ENCODE measurements at places on chromosomes 7 and 10.

DNA sequence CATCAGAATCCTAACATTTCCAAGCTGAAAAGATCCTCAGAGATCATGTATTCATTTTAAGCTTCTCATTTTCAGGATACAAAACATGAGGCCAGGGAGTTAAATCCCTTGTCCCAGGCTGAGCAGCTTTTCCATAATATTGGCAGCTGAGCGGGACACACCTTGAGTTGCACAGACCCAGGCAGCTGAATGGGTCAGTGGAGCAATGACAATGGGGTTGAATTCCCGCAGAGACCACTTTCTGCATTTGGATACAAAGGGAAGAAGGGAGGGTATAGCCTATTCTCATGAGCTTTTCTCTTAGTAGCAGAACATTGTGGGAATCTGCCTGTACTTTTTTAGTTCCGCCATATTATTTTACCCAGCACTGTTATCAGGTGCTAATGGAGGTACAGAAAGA, 49.5 kb downstream of the PRR15 start:
- no peak overlapping the region for H3K27ac ChIP-seq

DNA sequence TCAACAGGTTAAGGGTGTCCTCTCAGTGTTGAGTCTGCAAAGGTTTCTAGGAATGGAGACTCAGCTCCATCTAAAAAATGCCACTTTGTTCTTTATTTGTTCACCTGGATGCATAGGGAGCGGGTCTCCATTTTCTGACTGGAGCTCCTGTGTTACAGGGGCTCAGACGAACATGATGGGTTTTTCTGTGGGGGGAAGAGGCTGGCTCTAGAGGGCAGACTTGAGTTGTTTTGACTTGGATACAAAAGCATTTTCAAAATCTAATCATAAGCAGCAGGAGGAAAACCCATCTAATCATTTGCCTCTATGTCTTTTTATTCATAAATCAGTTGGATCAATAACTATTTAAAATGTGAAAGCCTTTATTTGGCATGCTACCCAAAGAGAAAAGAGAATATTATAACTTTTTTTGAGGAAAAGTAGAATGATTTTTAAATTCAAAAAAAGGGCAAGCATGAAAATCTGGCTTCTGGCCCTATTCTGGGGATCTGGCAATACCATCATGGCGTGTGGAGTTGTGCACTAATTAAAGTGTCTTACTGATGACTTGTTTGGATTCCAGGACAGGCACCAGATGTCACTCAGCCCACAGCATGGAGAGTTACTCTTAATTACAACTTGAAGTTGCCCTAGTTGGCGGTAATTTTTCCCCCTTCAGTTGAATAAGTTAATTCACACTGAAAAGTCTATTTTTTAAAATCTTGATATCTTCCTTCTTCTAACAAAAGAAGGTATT, 594.9 kb downstream of the REEP3 start:
- no peaks in the 10 kb centered on the region for H3K4me1 ChIP-seq
- H3K4me3 ChIP-seq, result no peak overlapping the region
- DNase-seq, result no peak
- no peaks in the 10 kb centered on the region for H3K27me3 ChIP-seq
- no peak overlapping the region for H3K27ac ChIP-seq
- no peaks in the 10 kb centered on the region for H3K36me3 ChIP-seq

DNA sequence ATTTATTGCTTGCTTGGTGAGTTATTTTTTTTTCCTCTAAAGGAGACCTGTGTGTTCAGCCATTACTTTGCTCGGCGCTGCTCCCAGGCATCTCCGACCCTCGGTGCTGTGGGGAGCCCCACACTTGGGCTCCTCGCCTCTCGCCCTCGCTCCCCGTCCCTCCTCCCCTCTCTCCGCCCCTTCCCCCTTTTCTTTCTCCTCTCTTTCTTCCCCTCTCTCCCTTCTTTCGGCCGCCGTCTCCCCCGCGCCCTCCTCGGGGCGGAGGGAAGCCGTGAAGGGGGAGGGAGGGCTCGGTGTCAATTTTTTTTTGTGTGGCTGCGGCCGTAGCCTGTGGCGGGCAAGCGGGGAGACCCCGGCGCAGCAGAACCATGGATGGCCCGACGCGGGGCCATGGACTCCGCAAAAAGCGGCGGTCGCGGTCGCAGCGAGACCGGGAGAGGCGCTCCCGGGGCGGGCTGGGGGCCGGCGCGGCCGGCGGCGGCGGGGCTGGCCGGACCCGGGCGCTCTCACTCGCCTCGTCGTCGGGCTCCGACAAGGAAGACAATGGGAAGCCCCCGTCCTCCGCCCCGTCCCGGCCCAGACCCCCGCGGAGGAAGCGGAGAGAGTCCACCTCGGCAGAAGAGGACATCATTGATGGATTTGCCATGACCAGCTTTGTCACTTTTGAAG, 1.1 kb downstream of the AUTS2 start:
- H3K4me1 ChIP-seq, result peaks cover 7% of the 10 kb centered on the region
- peak overlapping the region; percentile 79 for H3K4me3 ChIP-seq
- no peaks in the 10 kb centered on the region for H3K27me3 ChIP-seq
- peak overlapping the region; percentile 59 for H3K27ac ChIP-seq

GRCh38 chr7:123535517-123535916, 1.1 kb upstream of the IQUB start:
- no peak for DNase-seq
- H3K27me3 ChIP-seq, result no peaks in the 10 kb centered on the region
- no peak overlapping the region for H3K27ac ChIP-seq
- H3K4me3 ChIP-seq, result peak overlapping the region; percentile 71
- H3K4me1 ChIP-seq, result peaks cover 9% of the 10 kb centered on the region

DNA sequence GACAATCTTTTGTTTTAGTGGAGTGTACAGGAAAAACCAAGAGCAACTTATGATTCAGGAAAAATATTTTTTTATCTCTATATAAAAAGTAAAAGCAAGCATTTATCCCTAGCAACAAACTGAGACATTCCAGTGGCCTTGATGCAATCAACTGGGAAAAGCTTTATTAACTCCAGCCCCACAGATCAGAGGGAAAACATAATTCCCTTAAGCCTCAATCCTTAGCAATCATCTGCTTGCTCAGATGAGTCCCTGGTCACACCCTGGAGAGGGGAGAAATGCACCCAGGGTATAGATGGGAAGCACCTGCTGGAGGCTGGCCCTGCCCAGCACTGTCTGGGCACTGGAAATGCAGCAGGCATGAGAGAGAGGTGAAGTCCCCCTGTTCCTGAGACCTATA, 636.6 kb downstream of the TNS3 start:
- no peaks in the 10 kb centered on the region for H3K36me3 ChIP-seq
- H3K4me3 ChIP-seq, result no peak overlapping the region

- DNase-seq, result no peak
- H3K4me3 ChIP-seq, result no peak overlapping the region
- H3K27ac ChIP-seq, result no peak overlapping the region
- H3K4me1 ChIP-seq, result no peaks in the 10 kb centered on the region
- no peaks in the 10 kb centered on the region for H3K27me3 ChIP-seq
Measured at GRCh38 chr10:27248215-27248614, 7.6 kb upstream of the ACBD5 start.

DNA sequence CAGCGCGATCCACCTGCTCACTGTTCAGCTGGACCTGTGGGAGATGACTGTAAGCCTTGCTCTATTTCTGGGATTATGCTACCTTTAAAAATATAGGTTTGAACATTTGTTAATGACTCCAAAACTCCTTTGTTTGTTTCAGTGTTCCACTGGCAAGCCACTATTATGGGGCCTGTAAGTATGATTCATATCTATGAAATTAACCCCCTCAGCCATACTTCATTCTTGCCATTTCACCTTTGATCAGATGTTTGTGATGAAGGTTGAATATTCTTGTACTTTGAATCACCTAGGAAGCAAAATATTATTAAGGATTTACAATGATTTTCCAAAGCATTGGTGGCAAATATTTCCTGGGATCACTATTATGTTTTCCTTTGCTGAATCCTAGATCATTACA, 23.9 kb upstream of the TFAM start:
- no peak overlapping the region for H3K4me3 ChIP-seq
- H3K27ac ChIP-seq, result no peak overlapping the region
- H3K4me1 ChIP-seq, result no peaks in the 10 kb centered on the region
- H3K27me3 ChIP-seq, result no peaks in the 10 kb centered on the region
- H3K36me3 ChIP-seq, result 0 out of 2 replicates have a peak, but pooled peaks cover 4% of the 10 kb centered on the region

GRCh38 chr10:101241840-101242707, 12.8 kb upstream of the LBX1 start:
- H3K4me3 ChIP-seq, result no peak overlapping the region
- no peak for DNase-seq
- H3K4me1 ChIP-seq, result peaks cover 27% of the 10 kb centered on the region
- H3K27me3 ChIP-seq, result no peaks in the 10 kb centered on the region
- H3K27ac ChIP-seq, result no peak overlapping the region

GRCh38 chr7:148701414-148701813, 2.7 kb downstream of the CUL1 start:
- H3K27ac ChIP-seq, result peak overlapping the region; percentile 86
- H3K4me3 ChIP-seq, result no peak overlapping the region
- DNase-seq, result no peak
- H3K27me3 ChIP-seq, result no peaks in the 10 kb centered on the region

GRCh38 chr10:6217611-6218010, 14.9 kb downstream of the PFKFB3 start:
- H3K4me3 ChIP-seq, result no peak overlapping the region
- no peaks in the 10 kb centered on the region for H3K27me3 ChIP-seq
- DNase-seq, result no peak
- peaks cover 13% of the 10 kb centered on the region for H3K4me1 ChIP-seq

- no peaks in the 10 kb centered on the region for H3K4me1 ChIP-seq
- H3K27ac ChIP-seq, result no peak overlapping the region
- H3K4me3 ChIP-seq, result no peak overlapping the region
- no peaks in the 10 kb centered on the region for H3K36me3 ChIP-seq
- no peak for DNase-seq
- H3K27me3 ChIP-seq, result no peaks in the 10 kb centered on the region
Measured at GRCh38 chr10:51394039-51394438, 305.4 kb downstream of the CSTF2T start.

DNA sequence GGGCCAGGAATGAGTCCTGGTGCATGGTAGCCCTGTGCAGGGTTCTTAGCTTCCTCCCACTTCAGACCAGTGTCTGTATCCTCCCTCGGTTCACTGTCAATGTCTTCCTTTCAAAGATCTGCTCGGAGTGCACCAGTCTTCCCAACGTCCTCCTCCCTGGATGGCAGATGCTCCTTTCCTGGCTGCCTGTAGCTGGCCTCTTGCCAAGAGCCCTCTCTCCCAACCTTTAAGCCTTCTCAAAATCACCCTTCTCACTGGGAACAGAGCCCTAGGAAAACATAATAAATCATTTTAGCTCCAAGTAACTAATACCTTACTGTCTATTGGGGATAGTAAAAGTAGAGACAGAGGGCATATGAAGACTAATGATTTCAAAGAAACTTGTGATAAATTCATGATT, 490.6 kb downstream of the CCSER2 start:
- H3K4me1 ChIP-seq, result no peaks in the 10 kb centered on the region
- H3K36me3 ChIP-seq, result no peaks in the 10 kb centered on the region
- no peaks in the 10 kb centered on the region for H3K27me3 ChIP-seq

- DNase-seq, result no peak
- no peaks in the 10 kb centered on the region for H3K36me3 ChIP-seq
- no peaks in the 10 kb centered on the region for H3K4me1 ChIP-seq
- H3K27ac ChIP-seq, result no peak overlapping the region
- no peak overlapping the region for H3K4me3 ChIP-seq
Measured at GRCh38 chr7:70808876-70809275, 323.1 kb upstream of the GALNT17 start.

DNA sequence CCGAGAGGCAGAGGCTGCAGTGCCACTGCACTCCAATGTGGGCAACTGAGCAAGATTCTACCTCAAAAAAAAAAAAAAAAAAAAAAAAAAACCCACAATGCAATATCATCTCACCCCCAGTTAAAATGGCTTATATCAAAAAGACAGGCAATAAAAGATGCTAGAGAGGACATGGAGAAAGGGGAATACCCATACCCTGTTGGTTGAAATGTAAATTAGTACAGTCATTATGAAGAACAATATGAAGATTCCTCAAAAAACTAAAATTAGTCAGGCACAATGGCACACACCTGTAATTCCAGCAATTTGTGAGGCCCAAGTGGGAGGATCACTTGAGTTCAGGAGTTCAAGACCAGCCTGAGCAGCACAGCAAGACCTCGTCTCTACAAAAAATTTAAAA, 25.7 kb downstream of the ABI1 start:
- H3K4me3 ChIP-seq, result no peak overlapping the region
- H3K36me3 ChIP-seq, result no peaks in the 10 kb centered on the region
- no peak for DNase-seq
- H3K27ac ChIP-seq, result no peak overlapping the region

GRCh38 chr10:91341686-91342085, 68.5 kb upstream of the HECTD2 start:
- no peak overlapping the region for H3K4me3 ChIP-seq
- no peaks in the 10 kb centered on the region for H3K36me3 ChIP-seq
- no peaks in the 10 kb centered on the region for H3K27me3 ChIP-seq
- peaks cover 41% of the 10 kb centered on the region for H3K4me1 ChIP-seq

GRCh38 chr10:80196270-80196949, 8.9 kb downstream of the ANXA11 start:
- H3K36me3 ChIP-seq, result no peaks in the 10 kb centered on the region
- peak overlapping the region; percentile 27 for H3K27ac ChIP-seq
- H3K27me3 ChIP-seq, result no peaks in the 10 kb centered on the region
- no peak overlapping the region for H3K4me3 ChIP-seq
- peak; percentile 72 for DNase-seq

GRCh38 chr7:149377386-149377785, 83.5 kb downstream of the ZNF777 start:
- no peak for DNase-seq
- no peak overlapping the region for H3K4me3 ChIP-seq
- no peaks in the 10 kb centered on the region for H3K36me3 ChIP-seq
- no peaks in the 10 kb centered on the region for H3K4me1 ChIP-seq

DNA sequence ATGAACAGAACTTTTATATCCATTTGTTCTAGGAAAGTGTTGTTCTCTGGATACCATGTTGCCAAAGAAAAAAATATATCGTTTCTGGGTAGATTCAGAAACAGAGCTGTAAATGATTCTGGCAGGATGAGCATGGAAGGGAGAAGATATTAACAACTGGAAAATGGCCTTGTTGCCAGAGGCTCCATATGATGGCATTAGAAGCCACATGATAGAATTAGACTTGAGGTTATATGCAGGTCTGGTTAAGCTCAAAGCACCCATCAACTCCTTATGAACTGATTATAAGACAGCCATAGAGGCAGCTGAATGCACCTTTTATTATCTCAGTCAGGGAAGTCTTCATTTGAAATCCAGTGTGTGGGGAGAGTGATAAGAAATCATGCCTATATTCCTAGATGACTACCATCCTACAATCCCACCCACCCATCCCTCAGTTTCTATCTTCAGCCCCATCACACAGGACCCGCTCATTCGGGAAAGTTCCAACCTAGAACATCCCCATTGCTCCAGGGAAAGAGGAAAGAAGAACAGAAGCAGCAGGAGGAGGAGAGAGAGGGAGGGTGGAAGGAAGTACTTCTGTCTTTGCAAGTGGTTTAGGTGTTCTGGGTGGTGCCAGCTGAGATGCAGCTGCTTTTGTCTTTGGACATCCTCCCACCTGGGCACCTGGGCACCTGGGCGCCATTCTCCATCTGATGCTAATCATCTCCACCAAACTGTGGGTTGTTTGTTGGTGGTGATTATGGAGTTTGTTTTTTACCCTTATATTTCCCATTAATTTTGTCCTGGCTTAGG, 25.5 kb upstream of the TRIL start:
- H3K27me3 ChIP-seq, result no peaks in the 10 kb centered on the region
- peaks cover 32% of the 10 kb centered on the region for H3K4me1 ChIP-seq
- H3K4me3 ChIP-seq, result no peak overlapping the region
- DNase-seq, result no peak
- peak overlapping the region; percentile 77 for H3K27ac ChIP-seq

- H3K27me3 ChIP-seq, result no peaks in the 10 kb centered on the region
- H3K36me3 ChIP-seq, result no peaks in the 10 kb centered on the region
Measured at GRCh38 chr7:16999541-17000267, 117.9 kb upstream of the AGR3 start.

- H3K36me3 ChIP-seq, result no peaks in the 10 kb centered on the region
- H3K27ac ChIP-seq, result no peak overlapping the region
- no peaks in the 10 kb centered on the region for H3K4me1 ChIP-seq
- H3K27me3 ChIP-seq, result no peaks in the 10 kb centered on the region
Measured at GRCh38 chr7:87471473-87471872, 4.0 kb downstream of the ABCB4 start.

Measured in SJCRH30 (cell line).